NCI-H226 (cell line): ENCODE measurements at places on chromosomes 7 and 10.
A peak's percentile ranks its signal among the peaks of the same experiment; 100 is the strongest.

- no peak for DNase-seq
These were observed 26.7 kb upstream of the FGFR2 start for GRCh38 chr10:121624836-121625486.

DNA sequence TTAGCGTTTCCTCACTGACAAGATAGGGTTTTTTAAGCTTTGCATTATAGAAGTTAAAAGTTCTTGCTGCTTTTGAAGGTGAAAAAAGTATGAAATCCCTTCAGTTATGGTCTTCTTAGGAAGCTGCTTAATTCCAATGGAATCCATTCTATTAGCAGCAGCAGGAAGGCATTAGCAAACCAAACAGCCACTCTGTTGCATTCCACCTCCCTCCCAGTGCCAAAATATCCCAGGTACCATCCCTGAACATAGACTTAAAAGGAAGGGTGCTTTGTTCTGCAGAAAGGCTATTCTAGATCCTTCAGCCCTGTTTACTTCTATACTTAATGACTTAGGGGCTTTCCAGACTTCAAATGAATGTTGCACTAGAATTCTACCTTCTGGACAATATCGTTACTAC lies 23.8 kb downstream of the ENO4 start:
- DNase-seq = no peak

GRCh38 chr10:74072503-74072902 lies 74.6 kb downstream of the VCL start:
- DNase-seq = no peak

GRCh38 chr7:98836811-98837629 lies 32.8 kb downstream of the TMEM130 start:
- DNase-seq = peak; percentile 12

DNA sequence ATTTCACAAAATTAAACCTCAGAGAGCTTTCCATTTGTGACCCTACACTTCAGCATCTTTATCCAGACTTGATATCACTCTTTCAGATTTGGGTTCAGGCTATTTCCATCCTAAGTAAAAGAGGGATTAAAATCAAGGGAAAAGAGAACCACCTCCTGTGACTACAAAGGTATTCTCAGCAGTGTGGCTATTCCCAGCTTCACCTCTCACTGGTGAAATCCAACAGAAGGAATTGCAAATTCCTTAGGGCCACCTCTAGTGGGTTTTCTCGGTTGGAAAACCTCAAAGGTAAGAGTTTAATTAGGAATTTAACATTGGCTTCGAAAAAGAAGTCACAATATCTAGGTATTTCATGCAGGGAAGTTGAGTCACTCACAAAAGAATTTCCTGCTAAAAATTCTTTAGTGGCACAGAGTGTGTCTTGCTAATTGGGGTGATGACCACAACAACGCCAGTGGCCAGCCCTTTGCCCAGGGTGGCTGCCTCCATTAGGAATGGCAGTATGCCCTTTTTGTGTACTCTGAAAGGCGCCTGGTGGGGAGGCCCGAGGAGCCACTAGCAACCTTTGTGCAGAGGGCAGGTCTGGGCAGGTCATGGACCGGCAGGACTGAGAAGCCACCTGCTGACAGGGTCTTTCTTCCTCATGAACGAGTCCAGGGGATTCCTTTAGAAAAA lies 52.2 kb downstream of the SEM1 start:
- DNase-seq = no peak
